ENCODE measurements at places on chromosomes 11 and 22.

DNA sequence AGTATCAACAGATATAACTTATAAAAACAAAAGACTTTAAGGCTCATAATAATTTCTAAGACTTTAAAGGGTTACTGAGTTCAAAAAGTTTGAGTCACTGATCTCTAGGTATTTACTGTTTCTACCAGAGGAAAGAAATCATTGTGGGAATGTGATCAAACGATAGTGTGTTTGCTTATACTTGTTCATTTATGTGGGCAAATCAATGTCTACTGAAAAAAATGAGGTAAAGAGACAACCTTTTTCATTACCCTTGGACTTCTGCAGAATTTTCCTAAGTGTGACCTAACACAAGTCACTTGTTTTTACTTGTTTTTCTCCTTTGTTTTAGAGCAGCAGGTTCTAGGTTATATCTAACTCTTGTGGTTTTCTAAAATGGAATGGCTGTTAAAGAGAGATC is 65.4 kb downstream of the PRR5L start:
- DNase-seq, result no peak

GRCh38 chr11:104727768-104728167 is 170.5 kb downstream of the CASP12 start:
- DNase-seq, result no peak

GRCh38 chr11:1200611-1201191 is 22.2 kb upstream of the MUC5B start:
- no peak for DNase-seq

GRCh38 chr11:78265326-78265725 is 76.6 kb downstream of the USP35 start:
- DNase-seq, result no peak

GRCh38 chr11:44885919-44886789 is 64.5 kb downstream of the TP53I11 start:
- DNase-seq, result no peak

DNA sequence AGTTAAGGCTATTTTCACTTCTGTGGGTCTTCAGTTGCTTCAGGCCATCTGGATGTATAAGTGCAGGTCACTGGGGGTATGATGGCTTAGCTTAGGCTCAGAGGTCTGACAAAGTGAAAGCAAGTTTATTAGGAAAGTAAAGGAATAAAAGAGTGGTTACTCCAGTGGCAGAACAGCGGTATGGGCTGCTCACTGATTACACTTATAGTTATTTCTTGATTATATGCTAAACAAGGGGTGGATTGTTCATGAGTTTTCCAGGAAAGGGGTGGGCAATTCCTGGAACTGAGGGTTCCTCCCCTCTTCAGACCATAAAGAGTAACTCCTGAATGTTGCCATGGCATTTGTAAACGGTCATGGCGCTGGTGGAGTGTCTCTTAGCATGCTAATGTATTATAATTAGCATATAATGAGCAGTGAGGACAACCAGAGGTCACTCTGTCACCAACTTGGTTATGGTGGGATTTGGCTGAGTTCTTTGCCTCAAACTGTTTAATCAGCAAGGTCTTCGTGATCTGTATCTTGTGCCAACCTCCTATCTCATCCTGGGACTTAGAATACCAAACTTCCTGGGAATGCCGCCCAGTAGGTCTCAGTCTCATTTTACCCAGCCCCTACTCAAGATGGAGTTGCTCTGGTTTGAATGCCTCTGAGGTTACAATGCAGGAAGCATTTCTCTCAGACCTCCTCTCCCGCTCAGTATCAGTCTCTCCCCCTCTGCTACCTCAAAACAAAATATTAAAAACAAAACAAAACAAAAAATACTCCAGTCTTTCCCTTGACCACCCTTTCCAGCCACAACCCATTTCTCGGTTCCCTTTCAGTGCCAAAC is 106.6 kb upstream of the SLC22A12 start:
- no peak for DNase-seq

- DNase-seq, result no peak
Measured at GRCh38 chr11:1167256-1167655, 9.5 kb downstream of the MUC5AC start.

DNA sequence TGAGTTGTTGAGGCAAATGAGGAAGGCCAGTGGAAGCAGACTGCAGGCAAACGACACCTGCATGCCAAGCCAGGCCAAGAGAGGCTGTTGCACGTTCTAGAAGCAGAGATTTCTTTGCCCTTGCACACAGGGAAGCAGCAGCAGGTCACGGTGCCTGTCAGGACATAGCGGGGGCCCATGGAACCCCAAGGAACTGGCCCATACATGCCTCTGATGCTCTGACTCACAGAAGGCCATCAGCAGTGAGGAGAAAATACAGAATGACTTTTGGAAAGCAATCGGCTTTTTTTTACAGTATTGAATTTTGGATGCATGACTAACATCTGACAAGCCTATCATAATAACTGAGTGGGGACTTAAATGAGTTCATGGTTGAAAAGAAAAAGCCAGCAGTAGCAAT is 123.9 kb downstream of the MPPED1 start:
- no peak for DNase-seq

- DNase-seq, result no peak
Measured at GRCh38 chr11:72584293-72584938, 89.8 kb downstream of the PDE2A start.

DNA sequence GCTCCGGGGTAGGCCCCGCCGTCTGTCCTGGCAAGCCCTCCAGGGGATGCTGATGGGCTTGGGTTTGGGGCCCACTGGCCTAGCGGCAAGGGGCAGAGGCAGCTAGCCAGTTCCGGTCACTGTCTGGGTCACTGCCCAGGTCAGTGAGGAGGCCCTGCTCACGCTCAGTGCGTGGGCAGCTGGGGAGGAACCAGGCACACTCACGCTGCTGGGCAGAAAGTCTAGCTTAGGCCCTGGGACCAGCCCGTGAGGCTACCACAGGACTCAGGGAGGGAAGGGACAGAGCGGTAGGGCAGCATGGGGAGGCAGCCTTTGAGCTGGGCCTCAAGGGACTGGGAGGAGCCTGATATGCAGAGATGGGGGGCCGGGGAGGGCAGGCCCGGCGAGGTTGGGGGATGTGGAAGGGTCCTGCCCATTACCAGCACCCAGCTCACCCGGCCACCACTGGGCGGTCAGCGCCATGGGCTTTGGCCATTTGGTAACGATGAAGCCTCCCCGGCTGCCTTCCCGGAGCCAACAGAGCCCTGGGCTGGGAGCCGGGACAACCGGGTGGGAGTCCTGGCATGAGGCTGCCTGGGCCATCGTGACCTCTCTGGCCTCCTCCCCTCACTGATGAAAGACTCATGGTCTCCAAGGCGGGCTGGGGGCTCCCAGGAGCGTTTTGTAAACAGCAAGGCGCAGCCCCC is 14.2 kb downstream of the SHISAL1 start:
- DNase-seq, result no peak

GRCh38 chr22:33737662-33738061 is 182.6 kb downstream of the LARGE1 start:
- DNase-seq, result no peak

Data from hypothalamus (tissue), 51 donors.